ENCODE measurements at places on chromosomes 1 and 21.

DNA sequence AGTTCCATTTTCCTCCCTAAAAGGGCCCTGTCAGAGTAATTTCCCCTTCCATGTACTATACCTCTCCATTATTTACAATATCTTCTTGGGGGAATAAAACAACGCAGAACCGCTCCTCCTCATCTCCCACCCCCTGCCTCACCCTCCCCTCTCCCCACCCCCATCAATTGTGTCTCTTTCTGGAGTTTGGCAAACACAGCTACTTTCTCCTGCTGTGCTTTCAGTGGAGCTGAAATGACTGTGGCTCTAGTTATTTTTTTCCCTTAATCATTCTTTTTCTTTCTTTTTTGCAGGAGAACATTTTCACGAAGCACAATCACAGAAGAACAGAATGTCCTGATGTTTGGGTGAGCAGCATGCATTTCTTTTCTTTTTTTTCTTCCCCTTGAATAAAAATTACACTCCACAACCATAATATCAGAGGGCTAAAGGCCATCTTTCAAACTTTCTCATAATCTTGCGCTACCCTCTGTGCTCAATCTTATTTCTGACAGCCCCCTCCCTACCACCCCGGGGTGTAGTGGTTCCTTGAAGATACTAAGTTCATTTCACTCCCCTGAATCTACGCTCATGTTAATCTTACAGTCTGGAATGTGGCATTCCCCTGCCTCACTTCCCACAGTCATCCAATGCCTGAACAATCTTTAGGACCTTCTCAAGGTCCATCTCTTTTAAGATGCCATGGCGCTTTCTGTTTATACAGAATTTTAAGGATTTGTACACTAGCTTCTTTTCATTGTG lies 8.8 kb upstream of the PLXNA2 start:
- no peak for DNase-seq

DNA sequence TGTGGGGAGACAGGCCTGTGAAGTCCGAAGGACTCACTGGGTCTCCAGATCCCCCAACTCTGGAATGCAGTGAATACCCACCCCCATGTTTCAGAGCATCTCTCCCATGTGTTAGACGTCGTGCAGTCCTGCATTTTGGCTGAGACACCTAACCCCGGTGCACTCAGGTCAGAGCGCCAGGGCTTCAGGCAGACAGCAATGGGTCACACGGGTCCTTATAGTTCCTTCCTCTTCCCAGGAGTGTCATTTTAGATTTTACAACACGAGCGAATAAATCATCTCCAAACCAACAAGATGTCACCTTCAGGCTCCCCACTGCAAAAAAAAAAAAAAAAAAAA lies 5.1 kb downstream of the PRRX1 start:
- no peak for DNase-seq

- DNase-seq: no peak
These were observed 56.2 kb upstream of the COL18A1 start for GRCh38 chr21:45348591-45349327.

GRCh38 chr1:77538956-77539518 lies 143.4 kb downstream of the ZZZ3 start:
- DNase-seq: no peak

DNA sequence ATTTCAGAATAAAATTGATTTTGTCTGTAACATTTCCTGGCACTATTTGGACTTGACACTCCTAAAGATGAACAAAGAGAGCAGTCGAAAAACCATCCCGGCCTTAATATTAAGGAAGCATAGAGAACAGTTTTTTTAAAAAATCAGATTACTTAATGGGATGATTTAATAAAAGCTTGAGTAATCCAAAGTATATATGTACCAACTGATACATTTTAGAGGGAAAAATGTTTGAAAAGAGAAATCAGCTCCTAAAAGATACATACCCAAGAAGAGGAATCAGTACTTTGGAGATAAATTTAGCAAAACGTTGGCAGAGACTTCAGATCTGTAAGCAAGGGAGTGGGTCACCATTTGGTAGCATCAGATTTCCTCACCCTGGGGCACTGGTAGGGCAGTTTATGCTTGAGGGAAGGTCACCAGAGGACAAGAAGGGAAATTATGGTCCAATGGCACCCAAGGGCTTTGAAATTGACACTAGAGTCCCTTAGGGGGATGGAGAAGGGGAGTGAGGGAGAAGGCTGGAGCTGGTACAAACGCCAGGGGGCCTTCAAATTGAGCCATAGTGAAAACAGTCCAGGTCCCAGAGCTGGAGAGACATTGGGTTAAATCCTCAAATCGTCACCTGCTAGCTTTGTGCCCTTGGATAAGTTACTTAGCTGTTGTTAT lies 5.9 kb downstream of the SLAMF7 start:
- no peak for DNase-seq

- DNase-seq: no peak
These were observed 321.2 kb upstream of the LYPLAL1 start for GRCh38 chr1:218852527-218852926.

Measured in COLO829 (cell line).